ENCODE measurements at places on chromosomes 1 and 21. TPM values are rescaled to one million over a fixed set of nuclear protein-coding genes. Genes with fewer than 3 reads are reported as not detected.
A peak's percentile ranks its signal among the peaks of the same experiment; 100 is the strongest.

DNA sequence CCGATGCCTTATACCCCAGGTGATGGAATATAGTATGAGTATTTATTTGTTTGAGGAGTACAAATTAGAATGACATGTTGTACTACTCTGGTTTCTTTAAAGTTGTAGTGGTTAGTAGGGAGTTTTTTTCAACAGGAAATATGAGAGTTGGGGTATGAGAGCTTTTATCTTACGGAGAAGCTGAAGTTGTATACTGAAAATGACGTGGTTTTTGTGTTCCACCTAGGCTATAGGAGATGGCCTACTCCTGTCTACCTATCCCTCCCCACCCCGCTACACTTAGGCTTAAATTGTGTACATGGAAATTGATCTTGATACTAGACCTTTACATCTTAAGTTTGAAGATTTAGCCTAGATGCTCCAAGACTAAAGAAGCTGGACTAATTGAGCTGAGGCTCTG, 6.8 kb upstream of the HAX1 start:
- no peak for DNase-seq

NEK2 gene
- 74.6 TPM for total RNA-seq

DNA sequence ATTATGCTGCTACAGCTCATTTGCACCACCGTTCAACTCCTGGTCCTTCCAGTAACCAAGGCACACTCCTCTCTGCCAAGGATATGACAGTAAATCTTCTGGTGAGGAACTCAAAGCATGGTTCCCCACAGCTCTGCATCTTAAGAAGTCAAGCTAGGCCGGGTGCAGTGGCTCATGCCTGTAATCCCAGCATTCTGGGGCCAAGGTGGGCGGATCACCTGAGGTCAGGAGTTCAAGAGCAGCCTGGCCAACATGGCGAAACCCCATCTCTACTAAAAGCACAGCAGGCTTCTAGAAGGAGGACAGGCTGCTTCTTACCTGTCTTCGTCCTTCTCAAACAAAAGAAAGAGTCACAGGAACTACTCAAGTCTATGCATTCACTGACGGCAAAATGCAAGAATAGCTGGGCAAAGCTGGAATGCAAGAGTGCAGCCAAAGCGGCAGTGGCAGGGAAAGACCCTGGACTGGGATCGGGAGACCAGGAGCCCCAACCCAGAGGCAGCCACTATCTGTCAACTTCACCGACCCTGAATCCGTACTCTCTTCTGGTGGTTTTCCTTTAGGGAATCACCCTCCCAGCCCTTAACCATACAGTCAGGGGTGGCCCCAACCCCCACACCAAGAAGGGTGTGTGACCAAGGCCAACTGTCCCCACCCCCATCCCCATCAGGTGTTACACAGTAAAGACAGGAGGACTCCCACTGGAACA, 75.5 kb downstream of the NPHP4 start:
- DNase-seq = no peak

- no peak for DNase-seq
These were observed 82.3 kb downstream of the PGM1 start for GRCh38 chr1:63675420-63675931.

C1orf21 gene
- total RNA-seq = not detected

DNA sequence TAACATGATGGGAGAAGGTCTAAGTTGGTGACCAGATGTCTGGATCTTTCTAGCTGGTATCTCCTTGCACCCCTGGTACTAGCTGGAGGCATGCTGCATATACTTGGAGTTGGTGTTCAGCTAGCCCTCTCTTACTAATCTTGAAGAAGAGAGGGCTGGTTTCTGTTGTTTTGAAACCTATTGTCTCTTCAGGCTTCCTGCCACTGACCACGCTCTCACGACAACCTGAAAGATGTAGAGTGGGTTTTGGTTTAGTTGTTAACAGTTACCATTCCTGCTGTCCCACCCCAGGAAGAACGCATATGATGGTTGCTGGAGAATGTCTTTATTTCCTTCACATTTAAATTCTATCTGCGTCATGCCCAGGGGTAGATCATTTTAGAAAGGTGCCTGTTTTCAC, 3.6 kb downstream of the MAN1C1 start:
- no peak for DNase-seq

DNA sequence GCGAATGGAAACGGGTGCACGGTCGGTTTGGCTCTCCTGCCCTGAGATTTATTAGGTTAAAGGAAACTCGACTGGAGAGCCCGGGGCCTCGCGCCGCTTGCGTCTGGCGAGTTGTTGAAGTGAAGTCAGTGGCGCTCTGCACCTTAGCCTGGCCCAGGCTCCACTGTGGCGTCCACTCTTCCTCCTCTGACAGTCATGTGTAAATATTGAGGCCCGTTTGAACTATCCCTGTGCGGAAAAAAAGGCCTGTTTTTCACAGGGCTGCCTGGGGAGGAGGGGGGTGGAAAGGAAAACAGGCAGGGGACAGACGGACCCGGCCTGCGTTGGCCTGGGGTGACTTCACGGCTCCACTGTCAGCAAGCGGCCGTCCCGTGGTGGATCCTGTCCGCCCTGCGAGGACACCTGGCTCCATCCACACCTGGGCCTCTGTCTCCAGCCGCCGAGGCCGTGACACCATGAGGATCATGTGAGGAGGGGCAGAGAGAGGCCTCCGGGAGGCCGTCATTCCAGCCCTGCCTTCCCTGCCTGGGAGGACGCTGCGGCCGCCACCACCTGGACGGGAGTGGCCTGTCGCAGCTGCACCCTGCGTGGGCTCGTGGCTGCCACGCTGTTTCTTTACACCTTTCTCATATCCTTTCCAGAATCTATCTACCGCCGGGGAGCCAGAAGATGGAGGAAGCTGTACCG, 59.8 kb downstream of the FAAP20 start:
- DNase-seq = no peak

GRCh38 chr1:215132156-215132555, 49.6 kb downstream of the KCNK2 start:
- no peak for DNase-seq

GRCh38 chr1:161021165-161021969, 415 bp upstream of the F11R start:
- DNase-seq = peak; percentile 87

GRCh38 chr1:14332158-14332557, 266.3 kb upstream of the KAZN start:
- no peak for DNase-seq

CLCA4 gene
- not detected for total RNA-seq

FCRL5 gene
- 44.8 TPM for total RNA-seq

Data from OCI-LY7 (cell line).